ENCODE measurements at places on chromosomes 11 and 22. TPM values are rescaled to one million over a fixed set of nuclear protein-coding genes. Genes with fewer than 3 reads are reported as not detected.
A peak's percentile ranks its signal among the peaks of the same experiment; 100 is the strongest.

GRCh38 chr11:105960252-105961245, 61.5 kb downstream of the MSANTD4 start:
- H3K27me3 ChIP-seq, result no peaks in the 10 kb centered on the region
- H3K27ac ChIP-seq, result no peak overlapping the region
- H3K4me3 ChIP-seq, result no peak overlapping the region
- DNase-seq, result no peak

GRCh38 chr11:13962562-13963168, at the start of gene SPON1:
Gene SPON1, plus strand, starts transcription at chr11:13962723. Its CDS starts 182 bp downstream, at chr11:13962905.
- H3K4me1 ChIP-seq, result no peaks in the 10 kb centered on the region
- DNase-seq, result no peak

DNA sequence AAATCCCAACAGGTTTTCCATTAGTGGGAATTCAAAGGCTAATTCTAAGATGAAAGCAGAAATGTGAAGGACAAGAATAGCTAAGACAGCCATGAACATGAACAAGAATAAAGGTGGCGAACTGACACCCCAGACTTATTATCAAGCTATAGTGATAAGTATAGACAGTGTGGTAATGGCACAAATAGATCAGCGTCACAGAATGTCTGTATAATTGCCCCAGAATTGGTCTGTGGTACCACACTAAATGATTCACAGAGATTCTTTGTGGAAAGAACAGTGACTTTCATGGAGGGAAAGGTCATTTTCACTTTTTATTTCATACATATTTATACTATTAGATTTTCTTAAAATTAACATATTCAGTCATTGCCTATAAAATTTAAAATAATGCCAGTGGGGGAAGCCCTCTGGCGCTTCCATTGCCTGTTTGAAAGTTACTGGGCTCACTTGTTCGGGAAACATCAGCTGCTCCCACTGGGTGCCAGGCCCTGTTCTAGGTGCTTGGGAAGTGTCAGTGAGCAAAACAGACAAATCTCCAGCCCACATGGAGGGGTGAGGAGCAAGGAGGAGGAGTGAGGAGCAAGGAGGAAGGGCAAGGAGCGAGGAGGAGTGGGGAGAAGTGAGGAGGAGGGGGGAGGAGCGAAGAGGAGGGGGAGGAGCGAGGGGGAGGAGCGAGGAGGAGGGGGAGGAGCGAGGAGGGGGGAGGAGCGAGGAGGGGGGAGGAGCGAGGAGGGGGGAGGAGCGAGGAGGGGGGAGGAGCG, 11.3 kb upstream of the NLRP6 start:
- no peak overlapping the region for H3K27ac ChIP-seq
- no peaks in the 10 kb centered on the region for H3K27me3 ChIP-seq
- peaks cover 29% of the 10 kb centered on the region for H3K4me1 ChIP-seq
- no peak overlapping the region for H3K4me3 ChIP-seq
- DNase-seq, result peak; percentile 70

DNA sequence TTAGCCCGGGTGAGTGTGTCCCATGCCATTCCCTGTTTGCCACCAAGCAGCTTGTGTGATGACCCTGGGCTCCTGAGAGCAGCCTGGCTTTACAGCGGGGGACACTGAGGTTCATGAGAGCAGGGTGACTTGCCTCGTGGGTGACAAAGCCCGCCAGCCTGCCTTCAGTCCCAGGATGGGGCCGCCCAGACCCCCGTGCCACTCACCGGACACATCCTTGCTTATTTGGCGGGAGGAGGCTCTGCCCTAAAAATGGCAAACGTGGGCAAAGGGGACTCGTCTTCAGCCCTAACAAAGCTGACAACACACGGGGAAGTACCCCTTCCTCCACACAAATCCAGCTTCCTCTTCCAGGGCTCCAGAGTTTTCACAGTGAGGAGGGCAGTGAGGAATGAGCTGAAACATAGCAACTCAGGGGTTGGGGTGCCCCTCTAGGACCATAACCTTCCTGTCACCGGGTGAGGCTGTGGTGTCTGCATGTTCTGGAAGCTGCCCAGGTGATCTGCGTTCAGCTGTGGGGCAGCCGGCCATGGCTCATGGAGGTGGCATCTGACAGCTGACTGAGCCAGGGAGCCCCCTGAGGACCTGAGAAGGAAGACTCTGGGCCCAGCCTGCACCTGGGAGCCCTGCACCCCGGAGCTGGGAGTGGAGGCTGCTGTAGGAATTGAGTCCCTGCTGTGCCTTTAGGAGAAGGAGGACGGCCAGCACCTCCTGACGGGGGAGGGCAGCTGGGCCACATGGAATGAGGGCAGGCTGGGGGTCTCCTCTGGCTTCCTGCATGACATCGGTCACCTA, 16.7 kb downstream of the RIBC2 start:
- no peaks in the 10 kb centered on the region for H3K4me1 ChIP-seq
- H3K36me3 ChIP-seq, result no peaks in the 10 kb centered on the region
- H3K4me3 ChIP-seq, result no peak overlapping the region
- no peak for DNase-seq
- H3K27ac ChIP-seq, result no peak overlapping the region

- no peaks in the 10 kb centered on the region for H3K36me3 ChIP-seq
- no peak for DNase-seq
- no peak overlapping the region for H3K4me3 ChIP-seq
Measured at GRCh38 chr22:23278883-23279675, 98.8 kb downstream of the BCR start.

DNA sequence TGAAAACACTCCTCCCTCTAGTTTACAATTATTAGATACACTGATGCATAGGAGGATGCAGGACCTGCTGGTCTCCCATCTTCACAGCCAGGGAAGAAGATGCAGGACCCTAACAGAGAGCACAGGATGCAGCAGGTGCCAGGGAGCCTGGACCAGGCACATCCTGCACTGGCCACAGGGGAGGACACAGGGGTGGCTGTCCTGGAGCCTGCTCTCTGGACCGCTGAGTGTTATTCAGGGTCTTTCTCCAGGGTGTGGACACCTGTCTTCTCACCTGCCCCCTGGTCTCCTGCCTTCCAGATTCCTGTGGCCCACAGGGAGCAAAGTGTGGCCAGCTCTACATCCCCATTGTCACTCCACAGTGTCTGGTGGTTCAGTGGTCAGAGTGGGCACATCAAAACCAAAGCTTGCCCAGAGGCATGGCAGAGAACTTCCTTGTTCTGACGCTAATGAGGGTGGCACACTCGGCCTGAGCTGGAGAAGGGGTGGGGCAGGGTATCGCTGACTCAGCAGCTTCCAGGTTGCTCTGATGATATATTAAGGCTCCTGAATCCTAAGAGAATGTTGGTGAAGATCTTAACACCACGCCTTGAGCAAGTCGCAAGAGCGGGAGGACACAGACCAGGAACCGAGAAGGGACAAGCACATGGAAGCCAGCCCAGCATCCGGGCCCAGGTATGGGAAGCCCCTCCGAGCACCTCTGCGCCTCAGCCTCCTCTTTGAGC, at the start of gene APOBEC3A:
TSS of gene APOBEC3A (plus strand) at position 564 of the 725 bp plus-strand sequence. CDS start at position 647, 83 bp downstream.
- H3K4me1 ChIP-seq, result no peaks in the 10 kb centered on the region
- DNase-seq, result no peak
- no peak within 1 kb of the TSS for H3K4me3 ChIP-seq
- H3K27me3 ChIP-seq, result no peaks in the 10 kb centered on the region
- no peak within 1 kb of the TSS for H3K27ac ChIP-seq
- no peaks in the 10 kb centered on the region for H3K36me3 ChIP-seq

DNA sequence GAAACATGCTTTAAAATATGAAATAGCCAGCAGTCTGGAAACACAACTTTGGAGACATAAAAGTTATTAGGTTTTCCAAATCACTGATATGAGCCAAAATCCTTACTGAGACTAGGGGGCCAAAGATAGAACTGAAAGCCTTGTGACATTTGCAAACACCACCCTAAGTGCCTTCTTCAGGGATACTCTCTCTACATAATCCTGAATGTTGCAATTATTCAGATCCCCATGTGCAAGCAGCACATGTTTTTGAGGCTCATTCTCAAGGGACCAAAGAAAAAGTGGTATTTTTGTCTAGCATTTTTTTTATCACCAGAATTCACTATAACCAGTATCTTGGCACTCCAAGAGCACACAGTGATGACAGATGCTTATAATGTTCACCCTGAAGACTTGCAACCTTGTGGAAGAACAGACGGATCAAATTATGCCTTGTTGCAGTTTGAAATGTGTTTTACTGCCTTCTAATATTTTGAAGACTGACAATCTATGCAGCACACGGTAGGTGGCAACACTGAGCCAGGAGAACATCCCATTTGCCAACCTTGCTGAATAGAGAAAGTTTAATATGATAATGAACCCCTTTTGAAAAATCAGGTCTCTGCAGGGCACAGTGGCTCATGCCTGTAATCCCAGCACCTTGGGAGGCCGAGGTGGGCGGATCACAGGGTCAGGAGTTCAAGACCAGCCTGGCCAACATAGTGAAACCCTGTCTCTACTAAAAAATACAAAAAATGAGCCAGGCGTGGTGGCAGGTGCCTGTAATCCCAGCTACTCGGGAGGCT, 78.5 kb downstream of the PLEKHA7 start:
- H3K4me3 ChIP-seq, result no peak overlapping the region
- H3K27me3 ChIP-seq, result no peaks in the 10 kb centered on the region
- peak; percentile 74 for DNase-seq
- H3K36me3 ChIP-seq, result no peaks in the 10 kb centered on the region

DNA sequence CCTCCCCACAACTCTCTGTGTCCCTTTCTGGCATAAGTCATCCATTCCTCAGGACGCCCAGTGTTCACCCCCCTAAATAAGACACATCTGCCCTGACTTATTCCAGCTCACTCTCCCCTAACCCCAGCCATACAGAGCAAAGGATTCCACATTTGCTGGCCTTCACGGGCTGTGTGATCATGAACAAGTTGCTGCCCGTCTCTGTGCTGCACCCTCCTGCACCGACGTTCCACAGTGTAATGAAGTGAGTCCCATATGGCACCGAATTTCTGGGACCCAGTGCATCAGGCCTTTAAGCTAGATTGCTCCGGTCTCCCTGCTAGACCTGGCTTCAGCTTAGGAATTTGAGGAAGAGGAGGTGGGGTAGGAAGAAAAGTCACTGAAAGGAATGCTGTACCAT, 22.4 kb upstream of the LRRC32 start:
- H3K27ac ChIP-seq, result no peak overlapping the region
- H3K27me3 ChIP-seq, result no peaks in the 10 kb centered on the region
- no peaks in the 10 kb centered on the region for H3K36me3 ChIP-seq
- DNase-seq, result no peak
- no peaks in the 10 kb centered on the region for H3K4me1 ChIP-seq

DNA sequence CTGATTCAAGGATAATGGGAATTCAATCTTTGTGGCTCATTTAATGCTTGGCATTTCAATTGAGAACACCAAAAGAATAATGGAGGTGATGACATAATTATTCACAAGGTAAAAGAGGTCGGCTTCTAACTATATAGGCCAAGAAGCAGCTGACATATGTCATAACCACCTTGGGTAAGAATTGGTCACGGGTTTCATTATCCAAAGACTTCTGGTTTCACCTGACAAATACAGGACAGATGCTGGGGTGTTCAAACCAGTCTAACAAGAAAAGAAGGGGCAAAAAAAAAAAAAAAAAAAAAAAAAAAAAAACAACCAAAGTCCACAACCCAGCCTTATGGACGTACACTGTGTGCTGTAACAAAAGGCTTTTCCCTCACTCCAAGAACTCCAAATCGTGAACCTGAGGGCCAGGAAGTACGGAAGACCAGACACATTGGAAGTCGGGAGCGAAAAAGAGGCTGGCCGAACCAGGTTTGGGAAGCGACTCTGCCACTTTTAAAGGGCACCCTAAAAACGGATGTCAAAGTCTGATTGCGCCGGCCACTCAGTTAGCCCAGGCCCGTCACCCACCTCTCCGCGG, 385 bp downstream of the HARBI1 start:
- peaks cover 33% of the 10 kb centered on the region for H3K4me1 ChIP-seq
- H3K27me3 ChIP-seq, result no peaks in the 10 kb centered on the region
- H3K27ac ChIP-seq, result peak overlapping the region; percentile 59
- peak overlapping the region; percentile 99 for H3K4me3 ChIP-seq
- DNase-seq, result peak; percentile 57

DNA sequence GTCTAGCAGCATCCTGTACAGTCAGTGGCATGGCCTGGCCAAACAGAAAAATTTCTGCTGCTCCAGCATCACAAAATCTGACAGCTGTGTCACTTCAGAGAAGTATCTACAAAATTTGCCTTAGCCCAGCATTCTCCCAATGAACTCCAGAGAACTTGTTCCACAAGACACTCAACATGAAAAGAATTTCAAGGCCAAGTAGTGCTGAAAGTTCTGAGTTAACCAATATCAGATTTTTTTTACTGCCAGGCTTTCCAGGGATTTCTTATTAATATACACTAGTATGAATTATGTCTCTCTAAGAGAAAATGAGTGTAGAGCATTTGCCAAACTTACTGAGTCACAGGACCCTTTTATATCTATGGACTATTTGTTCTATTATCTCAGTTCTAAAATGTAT, 68.8 kb downstream of the OR5AK2 start:
- H3K27me3 ChIP-seq, result no peaks in the 10 kb centered on the region
- H3K4me1 ChIP-seq, result no peaks in the 10 kb centered on the region
- no peak overlapping the region for H3K4me3 ChIP-seq
- H3K36me3 ChIP-seq, result no peaks in the 10 kb centered on the region
- no peak overlapping the region for H3K27ac ChIP-seq

DNA sequence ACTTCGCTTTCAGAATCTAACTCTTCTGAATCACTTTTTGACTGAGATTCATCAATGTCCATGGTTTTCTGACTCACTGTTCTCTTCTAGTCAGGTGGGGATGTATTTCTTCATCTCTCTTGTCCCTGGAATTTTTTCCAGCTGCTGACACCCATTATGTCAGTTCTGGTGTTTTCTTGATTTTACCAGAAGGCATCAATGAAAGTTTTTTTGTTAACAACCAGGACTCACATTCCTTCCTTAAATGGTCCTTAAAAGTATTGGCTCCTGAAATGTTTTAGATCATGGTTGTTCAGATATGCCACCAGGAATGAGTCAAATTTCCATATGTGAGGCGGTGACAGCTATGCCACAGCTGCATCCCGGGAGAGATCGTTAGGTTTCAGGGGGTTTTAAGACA, 12.9 kb downstream of the MICAL2 start:
- DNase-seq, result no peak
- H3K36me3 ChIP-seq, result no peaks in the 10 kb centered on the region
- no peak overlapping the region for H3K4me3 ChIP-seq
- H3K27ac ChIP-seq, result no peak overlapping the region
- no peaks in the 10 kb centered on the region for H3K4me1 ChIP-seq
- 0 out of 2 replicates have a peak, but pooled peaks cover 3% of the 10 kb centered on the region for H3K27me3 ChIP-seq

The FLRT1 gene
- not detected for total RNA-seq

The CHRM1 gene
- not detected for total RNA-seq

The MIOX gene
- 3.9 TPM for total RNA-seq

The IGSF9B gene
- 5.6 TPM for total RNA-seq

The CDKN1C gene
- total RNA-seq, result not detected

The EIF4ENIF1 gene
- total RNA-seq, result 36.1 TPM

The MMP12 gene
- not detected for total RNA-seq

The SLN gene
- total RNA-seq, result not detected

Measured in Karpas-422 (cell line).